ENCODE measurements at places on chromosomes 4 and X. TPM values are rescaled to one million over a fixed set of nuclear protein-coding genes. Genes with fewer than 3 reads are reported as not detected.

The BST1 gene
- total RNA-seq = not detected

The HSFX1 gene
- 0.63 TPM for total RNA-seq

The FABP2 gene
- total RNA-seq = not detected

The MTMR8 gene
- total RNA-seq = 6.3 TPM

The NEUROG2 gene
- not detected for total RNA-seq

The CDX4 gene
- total RNA-seq = 2.2 TPM

The SMPX gene
- not detected for total RNA-seq

The PPA2 gene
- total RNA-seq = 67.0 TPM

The PNPLA4 gene
- 14.3 TPM for total RNA-seq

The GNRHR gene
- total RNA-seq = not detected
